Inflammatory macrophage (primary cell): ENCODE measurements at places on chromosomes 1 and 21.

DNA sequence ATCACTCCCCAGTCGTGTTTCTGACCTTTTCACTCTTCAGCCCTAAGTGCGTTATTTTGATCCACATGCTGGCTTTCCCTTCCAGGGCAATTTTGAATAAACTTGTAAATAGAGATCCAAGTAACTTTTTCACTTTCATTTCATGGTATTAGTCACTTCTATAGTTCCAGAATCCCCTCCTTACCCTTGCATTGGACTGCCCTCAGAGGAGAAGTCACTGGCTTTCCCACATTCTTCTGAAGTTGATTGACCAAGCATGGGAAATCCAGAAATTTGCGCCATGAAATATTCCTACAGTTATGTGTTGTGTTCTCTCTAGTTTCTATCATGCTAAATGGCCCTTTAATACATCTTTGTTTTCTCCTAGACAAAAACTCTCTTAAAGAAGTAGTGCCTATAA is 177.3 kb upstream of the GORAB start:
- DNase-seq: no peak

DNA sequence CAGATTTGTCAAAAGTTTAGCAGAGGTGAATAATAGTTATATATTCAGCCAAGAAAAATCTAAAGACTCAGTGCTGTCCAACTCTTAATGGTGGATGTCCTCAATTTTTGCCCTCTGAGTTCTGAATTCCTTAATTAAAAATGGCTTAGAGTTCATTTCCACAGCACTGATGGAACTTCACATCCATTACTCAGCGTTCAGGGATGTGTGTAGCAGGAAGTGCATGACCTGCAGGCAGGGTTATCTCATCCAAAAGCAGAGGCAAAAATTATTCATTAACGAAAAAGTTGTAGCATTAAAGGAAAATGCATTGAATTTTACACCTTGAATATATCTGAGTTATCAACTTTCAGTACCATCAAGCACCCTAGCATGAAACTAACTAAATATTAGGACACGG is 96.7 kb downstream of the ZP4 start:
- DNase-seq: no peak

- DNase-seq: no peak
These were observed 38.1 kb downstream of the RGS2 start for GRCh38 chr1:192846950-192847349.

DNA sequence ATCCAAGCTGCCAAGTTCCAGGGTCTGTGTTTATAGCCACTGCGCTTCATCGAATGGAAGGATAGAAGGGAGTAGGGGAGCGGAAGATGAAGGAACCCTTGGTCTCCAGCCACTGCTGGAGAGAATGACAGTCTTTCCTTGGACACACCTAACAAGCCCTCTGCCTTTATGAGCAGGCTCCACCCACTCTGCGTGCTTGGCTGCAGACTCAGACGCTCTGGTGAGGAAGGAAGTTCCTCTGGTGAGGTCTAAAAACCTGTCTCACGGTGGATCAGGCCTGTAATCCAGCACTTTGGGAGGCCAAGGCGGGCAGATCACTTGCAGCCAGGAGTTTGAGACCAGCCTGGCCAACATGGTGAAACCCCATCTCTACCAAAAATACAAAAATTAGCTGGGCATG is 55.4 kb downstream of the MATN1 start:
- DNase-seq: peak; percentile 1

DNA sequence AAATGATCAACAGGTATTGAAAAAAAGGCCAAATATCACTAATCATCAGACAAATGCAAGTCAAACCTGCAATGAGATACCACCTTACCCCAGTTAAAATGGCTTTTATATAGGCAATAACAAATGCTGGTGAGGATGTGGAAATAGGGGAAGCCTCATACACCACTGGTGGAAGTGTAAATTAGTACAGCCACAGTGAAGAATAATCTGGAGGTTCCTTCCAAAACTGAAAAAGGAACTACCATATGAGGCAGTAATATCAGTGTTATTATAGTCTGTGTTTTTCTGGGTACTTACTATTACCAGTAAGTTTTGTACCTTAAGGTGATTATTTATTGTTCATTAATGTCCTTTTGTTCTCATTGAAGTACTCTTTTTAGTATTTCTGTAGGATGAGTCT is 201.3 kb downstream of the MRPL39 start:
- peak; percentile 48 for DNase-seq
